Right lung (tissue), 10 donors: ENCODE measurements at places on chromosomes 3 and 15. TPM values are rescaled to one million over a fixed set of nuclear protein-coding genes. Genes with fewer than 3 reads are reported as not detected.

Gene TAGLN3
- 3.5 TPM for polyA plus RNA-seq

Gene CAPN3
- 16.7 TPM for polyA plus RNA-seq

Gene LRRC28
- 21.5 TPM for polyA plus RNA-seq

Gene JMJD7
- 13.6 TPM for polyA plus RNA-seq

Gene KLHL40
- polyA plus RNA-seq = 6.6 TPM

Gene NEK4
- polyA plus RNA-seq = 30.7 TPM

Gene ATP13A5
- polyA plus RNA-seq = 0.60 TPM

Gene NRROS
- 7.8 TPM for polyA plus RNA-seq

Gene PAK2
- polyA plus RNA-seq = 64.5 TPM

Gene EXD1
- polyA plus RNA-seq = not detected

Gene CDHR4
- polyA plus RNA-seq = 4.3 TPM

Gene TKT
- 208 TPM for polyA plus RNA-seq

Gene KIF7
- polyA plus RNA-seq = 12.5 TPM

Gene ZMYND10
- polyA plus RNA-seq = 20.9 TPM

Gene TRH
- 0.60 TPM for polyA plus RNA-seq
